Karpas-422 (cell line): ENCODE measurements at places on chromosomes 5 and 9.

GRCh38 chr5:1511651-1512540 is 11.9 kb downstream of the LPCAT1 start:
- DNase-seq, result peak; percentile 60

DNA sequence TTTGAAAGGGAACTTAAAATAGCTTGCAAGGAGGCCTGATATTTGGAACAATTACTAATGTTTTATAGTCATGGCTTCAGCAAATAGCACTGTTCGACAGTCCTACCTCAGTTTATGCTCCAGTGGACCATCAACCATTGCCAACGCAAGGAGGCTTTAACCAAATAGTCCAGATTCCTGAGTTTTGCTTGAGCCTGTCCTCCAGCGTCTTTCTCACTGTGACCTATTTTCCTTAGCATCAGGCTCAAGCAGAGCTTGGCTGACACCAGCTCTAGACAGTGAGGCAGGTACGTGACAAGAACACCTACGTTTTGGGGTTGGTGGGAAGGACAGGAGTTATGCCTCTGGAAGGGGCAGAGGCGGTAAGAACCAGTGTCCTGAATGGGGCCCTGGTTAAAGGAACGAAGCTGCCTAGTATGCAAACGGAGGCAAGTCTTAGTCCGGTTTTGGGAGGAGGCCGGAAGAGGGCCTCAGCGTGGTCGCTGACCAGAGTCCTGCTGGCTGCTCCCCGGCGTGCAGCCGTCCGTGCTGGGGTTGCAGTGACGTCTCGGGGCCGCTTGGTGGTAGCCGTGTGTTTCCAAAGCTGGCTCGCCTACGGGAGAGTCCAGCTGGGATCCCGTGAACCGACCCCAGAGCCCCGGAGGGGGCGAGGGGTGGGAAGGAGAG is 998 bp upstream of the FGF18 start:
- peak; percentile 83 for DNase-seq

DNA sequence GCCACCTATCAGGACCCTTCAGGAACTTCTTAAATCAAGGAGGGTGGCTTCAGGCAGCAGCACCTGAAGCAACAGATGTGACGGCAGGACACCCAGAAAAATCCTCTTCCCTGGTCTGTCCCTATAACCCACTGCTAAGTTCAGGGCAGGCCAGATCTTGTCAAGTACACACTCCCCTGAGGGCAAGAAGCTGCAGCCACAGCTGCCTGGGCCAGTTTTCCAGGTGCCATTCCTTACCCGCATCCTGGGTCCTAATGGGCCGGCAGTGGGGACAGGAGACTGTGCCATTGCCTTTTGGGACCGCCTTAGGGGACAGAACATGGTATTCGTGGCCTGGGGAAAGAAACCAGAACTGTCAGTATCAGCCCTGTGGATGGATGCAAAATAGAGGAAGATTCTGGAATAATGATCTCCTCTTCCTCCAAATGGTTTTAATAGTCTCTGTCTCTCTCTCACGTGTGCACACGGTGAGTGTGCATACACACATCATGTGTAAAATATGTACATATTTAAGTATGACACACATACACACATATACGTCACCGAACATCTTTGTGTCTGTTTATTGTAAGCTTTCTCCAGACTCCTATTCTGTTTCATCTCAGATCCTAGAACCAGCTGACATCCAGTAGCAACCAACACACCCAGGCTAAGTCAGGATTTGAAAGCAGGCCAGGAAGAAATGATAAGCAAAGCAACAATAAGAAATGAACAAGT is 14.0 kb downstream of the ORM2 start:
- no peak for DNase-seq

DNA sequence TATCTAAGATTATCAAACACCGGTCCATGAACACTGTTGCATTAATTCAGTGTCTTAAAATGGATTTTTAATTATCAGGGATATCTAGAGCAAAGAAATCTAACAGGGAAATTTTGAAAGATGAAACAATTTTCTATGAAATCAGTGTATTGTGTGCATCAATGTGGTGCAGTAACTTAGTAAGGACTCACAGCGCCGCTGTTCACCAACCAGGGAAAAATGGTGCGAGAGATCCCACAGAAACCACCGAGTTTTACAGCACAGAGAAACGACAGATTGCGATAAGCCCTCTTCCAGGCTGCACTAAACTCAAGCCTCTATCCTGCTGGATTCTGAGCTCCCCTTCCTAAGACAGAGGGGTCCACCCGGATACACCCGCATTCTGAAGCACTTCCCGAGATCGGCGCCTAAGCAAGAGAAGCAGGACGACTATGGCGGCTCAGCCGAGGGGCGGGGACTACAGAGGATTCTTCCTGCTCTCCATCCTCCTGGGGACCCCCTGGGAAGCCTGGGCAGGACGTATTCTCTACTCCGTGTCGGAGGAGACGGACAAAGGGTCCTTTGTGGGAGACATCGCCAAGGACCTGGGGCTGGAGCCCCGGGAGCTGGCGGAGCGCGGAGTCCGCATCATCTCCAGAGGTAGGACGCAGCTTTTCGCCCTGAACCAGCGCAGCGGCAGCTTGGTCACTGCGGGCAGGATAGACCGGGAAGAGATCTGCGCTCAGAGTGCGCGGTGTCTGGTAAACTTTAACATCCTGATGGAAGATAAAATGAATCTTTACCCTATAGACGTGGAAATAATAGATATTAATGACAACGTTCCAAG is at the start of gene PCDHGA7:
Gene PCDHGA7 (plus strand): TSS at position 274 of the 826 bp plus-strand sequence. CDS start 158 bp downstream, at position 432.
- no peak for DNase-seq
